Germinal center (tissue), 1 donor: ENCODE measurements at places on chromosomes 13 and 19.
A peak's percentile ranks its signal among the peaks of the same experiment; 100 is the strongest.

DNA sequence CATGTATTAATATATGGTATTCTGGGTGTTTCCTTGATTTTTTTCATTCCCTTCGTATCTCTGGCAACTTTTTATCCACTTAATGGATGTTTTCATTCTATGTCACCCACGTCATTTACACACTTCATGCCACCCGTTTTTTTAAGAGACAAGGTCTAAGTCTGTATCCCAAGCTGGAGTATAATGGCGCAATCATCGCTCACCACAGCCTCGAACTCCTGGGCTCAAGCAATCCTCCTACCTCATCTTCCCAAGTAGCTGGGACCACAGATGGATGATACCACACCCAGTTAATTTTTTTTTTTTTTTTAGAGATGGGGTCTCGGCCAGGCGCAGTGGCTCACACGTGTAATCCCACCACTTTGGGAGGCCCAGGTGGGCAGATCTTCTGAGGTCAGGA lies 3.4 kb upstream of the VASP start:
- no peak for DNase-seq

DNA sequence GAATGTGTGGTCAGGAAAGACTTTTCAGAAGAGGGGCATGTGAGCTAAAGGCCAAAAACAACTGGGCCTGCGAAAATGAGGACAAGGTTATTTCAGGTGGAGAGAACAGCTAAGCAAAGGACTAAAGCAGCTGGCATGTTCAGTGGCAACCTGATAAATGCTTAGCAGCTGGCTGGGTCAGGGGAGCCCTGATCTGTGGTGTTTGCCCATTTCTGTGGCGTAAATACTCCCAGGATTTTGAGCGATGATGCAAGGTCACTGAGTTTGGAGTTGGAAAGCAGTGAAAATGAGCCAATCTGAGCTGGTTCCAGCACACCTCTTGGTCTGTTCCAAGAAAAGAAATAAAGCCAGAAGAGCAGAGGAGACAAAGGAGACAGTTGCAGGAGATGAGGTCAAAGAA lies 704.3 kb downstream of the UQCRFS1 start:
- no peak for DNase-seq

GRCh38 chr13:43647471-43647870 lies 139.3 kb downstream of the ENOX1 start:
- no peak for DNase-seq

DNA sequence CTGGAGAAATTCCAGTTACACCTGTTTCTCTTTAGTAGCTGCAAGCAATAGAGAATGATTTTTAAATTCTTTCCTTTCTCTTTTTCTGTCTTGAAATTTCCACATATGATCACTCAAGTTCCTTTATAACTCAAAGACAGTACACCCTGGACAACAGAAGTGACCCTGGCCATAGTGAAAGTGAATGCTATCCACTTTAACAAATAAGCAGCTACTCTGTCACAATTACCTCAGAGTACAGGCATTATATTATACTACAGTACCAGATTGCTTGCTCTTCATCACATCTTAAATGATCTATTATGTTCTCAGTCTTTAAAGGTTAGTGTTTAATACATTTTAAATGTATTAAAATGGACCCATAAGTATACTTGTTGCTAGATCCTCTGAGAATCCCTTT lies 136.2 kb downstream of the KLF12 start:
- no peak for DNase-seq

GRCh38 chr13:65763811-65764210 lies 1466.3 kb downstream of the PCDH9 start:
- DNase-seq: no peak

DNA sequence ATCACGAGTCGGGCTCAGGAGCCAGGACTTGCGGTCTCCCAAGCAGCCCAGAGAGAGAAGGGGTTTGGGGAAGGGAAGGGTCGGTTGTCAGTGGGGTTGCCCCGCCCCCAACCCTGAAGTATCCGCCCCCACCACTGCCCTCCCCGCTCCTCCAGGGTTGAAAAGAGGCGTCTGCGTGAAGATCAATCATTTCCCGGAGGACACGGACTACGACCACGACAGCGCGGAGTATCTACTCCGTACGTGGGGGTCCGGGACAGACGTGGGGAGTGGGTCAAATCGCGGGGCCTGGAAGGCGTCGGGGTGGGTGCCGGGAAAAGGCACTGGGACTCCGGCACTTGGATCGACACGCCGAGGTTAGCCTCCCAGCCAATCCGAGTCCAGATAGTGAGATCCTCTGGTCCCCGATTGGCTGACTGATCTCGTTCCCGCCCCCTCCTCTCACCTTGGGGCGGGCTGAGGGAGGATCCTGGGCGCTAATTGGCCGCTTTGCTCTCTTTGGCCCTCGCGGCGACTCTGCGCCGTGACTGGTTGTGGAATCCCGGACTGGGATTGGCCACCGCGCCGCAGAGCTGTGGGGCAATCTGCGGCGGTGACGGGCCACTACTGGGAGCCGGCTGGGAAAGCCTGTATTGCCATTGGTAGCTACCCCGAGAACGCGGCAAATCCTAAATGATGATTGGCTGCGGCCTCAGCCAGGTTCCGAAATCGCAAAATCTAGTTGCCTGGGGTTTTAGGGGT lies 13.3 kb upstream of the CACNG6 start:
- no peak for DNase-seq

DNA sequence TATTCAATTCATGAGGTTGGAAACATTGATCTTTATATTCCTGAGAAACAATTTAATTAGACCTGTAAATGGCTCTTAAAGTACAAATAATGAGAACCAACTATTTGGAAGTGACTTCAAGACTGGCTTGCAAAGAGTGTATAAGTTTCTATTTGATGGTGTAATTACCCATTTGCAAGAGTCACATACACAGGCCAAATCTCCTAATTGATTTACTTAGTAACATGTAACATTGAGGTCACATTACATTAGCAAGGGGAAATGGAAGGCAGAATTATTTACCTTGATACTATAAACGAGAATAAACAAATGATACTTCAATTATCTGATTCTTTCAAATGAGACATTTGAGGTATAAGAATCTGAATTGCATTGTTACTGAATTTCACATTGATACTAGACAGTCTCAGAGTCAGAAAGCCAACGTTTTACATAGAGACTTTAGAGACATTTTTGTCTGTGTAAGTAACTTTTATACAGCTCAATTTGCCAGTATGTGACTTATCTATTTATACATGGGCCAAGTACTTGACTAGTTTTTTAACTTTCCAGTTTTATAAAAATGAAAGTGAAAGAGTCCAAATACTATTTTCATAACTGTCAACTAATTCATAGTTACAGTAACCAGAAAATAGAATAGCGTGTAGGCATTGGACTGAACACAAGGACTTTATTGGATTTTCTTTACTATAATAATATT lies 95.6 kb upstream of the RFC3 start:
- DNase-seq: no peak

DNA sequence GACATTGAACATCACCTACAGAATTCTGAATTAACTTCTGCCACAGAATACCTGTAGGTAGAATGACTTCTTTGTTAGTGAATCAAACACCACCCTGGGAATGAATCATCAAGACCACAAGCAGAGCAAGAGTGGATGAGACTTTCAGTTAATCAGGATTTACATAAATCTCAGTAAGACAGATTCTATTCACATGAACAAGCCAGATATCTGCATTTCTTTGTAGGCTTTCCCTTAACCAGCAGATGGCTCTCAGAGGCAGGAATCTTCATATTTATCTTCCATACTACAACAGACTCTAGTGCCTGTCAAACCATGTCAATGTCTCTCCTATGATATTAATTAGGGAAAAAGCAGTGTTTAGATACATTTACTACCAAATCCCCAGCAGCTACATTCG lies 412.1 kb downstream of the KLF12 start:
- no peak for DNase-seq

- DNase-seq: no peak
Measured at GRCh38 chr19:58450856-58451357, 515 bp upstream of the ZNF324B start.

DNA sequence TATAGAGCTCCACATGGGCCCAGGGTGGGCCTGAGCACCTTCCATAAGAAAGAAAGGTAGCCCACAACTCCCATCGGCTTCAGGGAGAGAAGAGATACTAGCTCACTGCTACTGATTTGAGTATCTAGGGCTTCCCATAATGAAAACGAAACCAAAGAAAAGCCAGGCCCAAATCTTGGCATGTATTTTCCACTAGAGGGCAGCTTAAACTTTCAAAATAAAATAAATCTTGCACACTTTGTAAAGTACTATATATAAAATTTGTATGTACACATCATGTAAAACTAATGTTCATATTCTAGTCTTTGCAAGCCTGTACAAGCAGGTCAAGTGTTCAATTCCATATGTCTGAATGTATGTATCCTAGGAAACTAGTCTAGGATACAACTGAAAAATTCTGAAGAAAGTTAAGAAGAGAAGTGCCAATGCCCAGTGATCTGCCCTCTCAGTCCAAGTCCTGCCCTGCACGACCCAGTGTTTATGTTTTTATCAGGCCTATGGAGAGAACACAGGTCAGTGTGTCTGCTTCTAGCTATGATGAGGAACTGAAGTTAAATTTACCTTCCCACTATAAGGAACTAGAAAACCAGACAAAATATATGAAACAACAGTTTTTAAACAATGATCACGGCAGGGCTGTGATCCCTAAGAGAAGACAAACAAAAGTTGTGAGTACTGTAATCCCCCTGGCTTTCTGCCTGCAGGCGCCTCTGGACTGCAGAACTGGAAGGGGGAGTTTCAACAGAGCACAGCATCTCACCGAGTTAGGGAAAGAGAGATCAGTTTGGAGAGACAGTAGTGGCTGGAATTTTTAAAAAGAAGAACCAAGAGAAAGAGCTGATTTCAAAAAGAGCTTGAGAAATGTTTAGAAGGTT lies 475.7 kb downstream of the UQCRFS1 start:
- DNase-seq: peak; percentile 16

DNA sequence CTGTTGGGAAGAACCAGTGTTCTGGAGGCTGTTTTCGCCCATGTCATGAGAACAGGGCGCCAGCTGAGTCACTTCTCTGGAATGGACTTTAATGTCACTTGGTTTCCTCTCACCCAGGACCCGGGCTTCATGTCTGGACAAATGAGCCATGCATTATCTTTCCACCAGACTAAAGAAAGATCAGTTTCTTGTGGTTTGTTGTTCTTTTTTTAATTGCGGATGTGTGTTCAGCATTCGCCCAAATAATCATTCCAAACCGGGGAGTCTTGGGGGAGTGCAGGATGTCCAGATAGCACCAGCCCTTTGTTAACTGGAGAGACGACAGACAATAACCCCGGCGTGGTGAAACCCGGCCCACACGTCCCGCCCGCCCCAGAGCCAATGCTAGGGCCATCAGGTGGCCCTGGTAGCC lies 102.5 kb downstream of the COL4A2 start:
- DNase-seq: no peak

- peak; percentile 54 for DNase-seq
Measured at GRCh38 chr19:16185768-16186123, 536 bp downstream of the FAM32A start.

- DNase-seq: no peak
Measured at GRCh38 chr19:48283908-48284307, 14.0 kb downstream of the ZNF114 start.

DNA sequence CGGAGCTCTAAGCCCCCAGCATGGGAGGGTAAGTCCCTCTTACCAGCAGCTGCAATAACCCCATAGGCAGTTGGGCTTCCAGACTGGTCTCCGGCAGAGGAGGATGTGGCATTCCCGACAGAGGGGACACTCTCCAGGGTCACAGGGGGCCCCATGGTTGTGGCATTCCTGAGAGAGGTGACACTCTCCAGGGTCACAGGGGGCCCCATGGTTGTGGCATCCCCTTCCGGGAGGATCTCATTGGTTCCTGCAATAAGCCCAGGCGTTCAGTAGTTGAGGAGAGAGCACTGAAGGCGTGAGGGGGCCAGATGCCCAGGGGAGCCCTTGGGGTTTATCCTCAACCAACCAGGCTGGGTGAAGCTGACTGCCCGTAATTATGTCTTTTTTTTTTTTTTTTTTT lies 5.4 kb downstream of the CD320 start:
- no peak for DNase-seq
